CD4-positive, alpha-beta T cell treated with Interleukin-6 for 4 hours (primary cell): ENCODE measurements at places on chromosomes 4 and X.
A peak's percentile ranks its signal among the peaks of the same experiment; 100 is the strongest.

DNA sequence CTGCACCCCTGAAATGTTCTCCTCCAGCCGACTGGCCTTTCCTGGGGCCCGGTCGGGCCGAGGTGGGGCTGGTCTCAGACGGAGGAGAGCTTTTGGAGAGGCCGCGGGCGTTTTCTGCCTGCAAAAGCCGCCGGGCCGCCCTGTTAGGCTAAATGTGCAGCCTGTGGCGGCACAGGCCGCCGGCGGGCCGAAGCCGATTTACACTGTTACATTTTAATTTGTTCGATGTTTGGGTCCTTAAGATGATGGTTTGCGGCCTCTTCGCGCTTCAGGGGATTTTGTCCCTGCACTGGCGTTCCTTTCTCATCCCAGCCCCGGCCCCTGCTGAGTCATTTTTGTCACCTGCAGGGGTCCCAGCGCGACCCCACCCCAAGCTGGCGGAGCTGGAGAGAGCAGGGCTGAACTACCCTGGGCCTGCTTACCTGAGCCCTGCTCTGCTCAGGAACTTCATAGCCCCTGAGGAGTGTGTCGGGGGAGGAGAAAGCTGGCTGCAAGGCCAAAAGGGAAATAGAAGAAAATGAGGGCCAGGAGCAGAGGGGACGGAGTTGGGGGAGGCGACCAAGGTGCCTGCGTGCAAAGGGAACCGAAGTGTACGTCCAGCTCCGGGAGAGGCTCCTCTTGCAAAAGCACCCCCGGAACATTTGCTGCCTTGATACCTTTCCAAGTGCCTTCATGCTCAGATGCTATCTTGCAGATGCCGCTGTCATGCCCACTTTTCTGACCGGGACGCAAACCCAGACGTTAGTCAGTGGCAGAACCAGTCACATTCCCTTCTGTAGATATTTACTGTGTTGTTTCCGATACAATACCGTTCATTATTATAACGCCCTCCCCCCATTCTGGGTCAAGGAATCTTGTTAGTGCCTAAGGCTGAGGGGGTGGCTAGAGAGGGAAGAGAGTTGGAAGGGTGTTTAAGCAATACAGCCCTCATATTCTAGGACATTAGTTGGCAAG, 977 bp upstream of the RBBP7 start:
- DNase-seq, result peak; percentile 25

DNA sequence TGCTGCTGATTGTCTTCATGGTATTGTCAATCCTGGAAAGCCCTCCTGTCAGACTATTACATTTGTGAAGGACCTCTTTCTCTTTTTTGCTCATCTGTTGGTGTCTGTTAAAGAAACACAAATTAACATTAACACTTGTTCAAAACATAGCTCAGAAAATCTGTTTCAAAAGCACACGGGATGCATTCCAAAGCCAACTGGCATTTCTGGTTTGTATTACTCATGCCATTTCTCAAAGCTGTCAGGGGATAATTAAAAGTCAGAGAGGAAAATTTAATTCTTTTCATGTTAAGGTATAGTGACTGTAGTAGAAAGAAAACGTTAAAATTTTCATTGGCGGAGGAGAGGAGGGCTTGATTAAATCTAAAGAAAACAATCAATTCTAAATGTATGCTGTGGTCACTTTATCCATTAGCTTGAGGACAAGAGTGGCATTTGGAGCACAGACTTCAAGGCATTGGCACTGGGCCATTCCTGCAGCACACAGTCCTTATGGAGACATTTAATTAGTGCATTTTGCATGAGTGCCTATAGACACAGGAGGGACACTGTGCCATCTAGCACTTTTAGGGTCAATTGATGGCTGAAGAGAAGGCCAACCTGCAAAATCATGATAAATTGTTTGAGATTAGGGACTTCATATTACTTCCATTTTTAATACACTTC, 21.2 kb upstream of the GLRA2 start:
- no peak for DNase-seq

- DNase-seq, result no peak
These were observed 104.2 kb downstream of the AFF1 start for GRCh38 chr4:87038837-87039615.

GRCh38 chr4:73815145-73815544, 21.3 kb upstream of the CXCL6 start:
- no peak for DNase-seq

GRCh38 chrX:8841911-8842310, 40.7 kb upstream of the FAM9A start:
- DNase-seq, result no peak

DNA sequence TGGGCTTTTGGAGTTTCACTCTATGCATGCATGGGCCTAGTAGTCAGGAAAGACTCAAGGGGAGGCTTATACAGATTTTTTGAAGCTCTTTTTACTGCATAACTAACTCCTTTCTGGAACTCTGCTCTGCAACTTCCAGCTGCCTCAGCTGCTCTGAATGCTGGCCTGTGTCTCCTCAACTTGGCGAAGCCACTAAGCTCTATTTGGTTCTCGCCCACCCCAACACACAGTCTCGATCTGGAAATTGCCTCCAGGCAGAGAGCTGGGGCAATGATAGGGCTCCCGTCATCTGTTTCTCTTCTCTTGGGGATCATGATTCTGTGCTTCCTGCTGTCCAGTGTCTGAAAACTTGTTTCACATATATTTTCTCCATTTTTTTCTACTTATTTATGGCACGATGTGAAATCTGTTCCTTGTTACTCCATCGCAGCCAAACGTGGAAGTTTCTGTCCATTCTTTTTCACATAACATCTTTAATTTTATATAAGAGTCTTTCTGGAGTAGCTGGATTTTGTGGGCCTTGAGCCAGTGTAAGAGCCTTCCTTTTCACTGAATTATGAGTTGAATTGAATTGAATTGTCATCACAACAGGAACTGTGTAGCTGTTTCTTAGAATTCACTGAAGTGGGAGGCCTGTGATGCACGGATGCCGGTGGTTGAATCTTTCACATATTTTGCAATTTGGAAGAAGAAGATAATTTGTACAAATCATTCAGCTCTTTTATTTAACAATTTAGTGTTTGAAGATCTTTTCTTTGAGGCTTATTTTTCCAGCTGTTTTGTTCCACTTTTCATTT, 9.0 kb downstream of the ZNF275 start:
- no peak for DNase-seq

DNA sequence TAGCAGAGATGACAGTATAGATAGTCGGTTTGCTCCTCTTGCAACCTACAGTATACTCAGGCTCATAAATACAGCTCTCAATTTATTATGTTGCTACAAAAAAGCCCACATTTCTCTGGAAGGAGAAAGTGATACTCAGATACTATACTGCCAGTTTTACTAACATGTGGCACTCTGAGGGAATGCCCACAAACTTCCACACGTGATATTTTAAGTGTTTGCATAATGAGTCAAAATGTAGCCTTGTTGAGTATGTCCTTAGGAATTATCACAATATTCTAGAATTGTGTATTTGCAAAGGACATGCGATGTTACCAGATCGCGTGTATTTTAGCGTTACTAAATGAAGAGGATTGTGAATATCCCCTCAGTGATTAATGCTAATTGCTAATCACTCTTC, 929.1 kb downstream of the STIM2 start:
- DNase-seq, result no peak

DNA sequence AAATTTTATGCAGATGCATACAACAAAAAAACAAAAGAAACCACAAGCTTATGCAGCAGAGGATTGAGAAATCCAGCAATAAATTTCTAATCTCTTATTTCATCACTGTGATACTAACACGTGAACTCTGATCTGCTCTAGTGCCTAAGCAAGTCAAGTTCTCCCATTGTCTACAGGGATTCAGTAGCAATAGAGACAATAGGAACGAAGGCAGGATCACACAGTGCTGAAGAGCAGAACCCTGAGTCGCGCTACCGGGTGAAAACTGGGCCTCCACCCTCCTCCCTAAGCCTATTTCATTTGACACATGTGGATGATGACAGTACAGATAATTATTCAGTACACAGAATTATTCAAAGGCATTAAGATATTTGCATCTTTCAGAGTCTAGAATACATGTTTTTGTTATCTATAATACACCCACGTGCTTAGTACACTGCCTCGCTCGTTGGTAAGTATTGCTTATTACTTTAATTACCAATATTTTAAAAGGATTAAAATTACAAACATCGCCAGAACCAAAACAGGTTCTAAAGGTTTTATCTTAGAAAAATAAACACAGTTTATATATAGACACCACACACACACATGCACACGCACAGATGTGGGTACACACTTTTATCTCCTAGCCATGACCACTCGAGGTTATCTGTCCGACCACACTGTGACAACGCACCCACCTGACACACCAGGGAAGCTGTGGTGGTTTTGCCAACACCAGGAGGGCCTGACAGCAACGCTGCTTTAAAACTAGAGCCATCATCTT, 60.1 kb downstream of the RFC1 start:
- DNase-seq, result no peak

DNA sequence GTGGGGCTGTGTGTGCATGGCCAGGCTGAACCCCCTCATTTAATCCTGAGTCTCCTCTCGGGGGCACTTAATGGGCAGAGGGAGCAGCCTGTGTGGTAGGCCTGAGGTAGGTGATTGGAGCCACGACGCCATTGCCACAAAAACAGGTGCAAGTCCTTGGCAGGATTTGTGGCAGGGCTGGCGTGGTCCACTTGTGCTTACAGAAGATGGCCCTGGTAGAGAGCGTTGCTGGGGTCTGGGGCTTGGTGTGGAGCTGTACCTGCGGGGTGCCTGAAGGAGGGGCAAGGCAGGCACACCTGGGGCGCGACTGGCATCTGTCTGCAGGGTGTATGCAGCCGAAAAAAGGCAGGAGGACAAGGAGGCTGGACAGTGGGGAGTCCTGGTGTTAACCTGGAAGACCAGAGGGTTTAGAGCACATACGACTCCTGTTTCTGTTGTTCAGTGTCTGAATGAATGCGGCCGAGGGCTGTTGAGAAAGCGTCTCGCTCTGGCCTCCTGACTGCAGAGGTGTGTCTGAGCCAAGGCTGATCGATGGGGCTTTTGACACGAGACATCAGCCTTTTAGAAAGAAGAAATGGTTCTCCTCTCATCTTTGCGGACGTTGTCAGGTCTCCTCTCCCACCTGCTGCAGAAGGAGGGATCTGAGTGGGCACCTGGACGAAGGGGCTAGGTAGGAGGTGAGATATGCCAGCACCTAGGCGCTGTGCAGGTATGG, 52.0 kb downstream of the TBC1D14 start:
- DNase-seq, result no peak

DNA sequence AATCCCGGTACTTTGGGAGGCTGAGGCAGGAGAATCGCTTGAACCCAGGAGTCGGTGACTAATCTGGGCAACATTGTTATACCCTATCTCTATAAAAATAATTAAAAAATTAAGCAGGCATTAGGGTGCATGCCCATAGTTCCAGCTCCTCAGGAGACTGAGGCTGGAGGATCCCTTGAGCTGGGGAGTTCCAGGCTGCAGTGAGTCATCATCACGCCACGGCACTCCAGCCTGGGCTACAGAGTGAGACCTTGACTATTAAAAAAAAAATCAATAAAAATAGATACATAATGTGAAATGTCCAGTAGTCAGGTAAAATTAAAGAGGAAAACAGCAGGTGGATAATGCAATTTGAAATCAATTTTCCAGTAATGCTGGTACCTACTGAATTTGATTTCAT, 14.6 kb downstream of the ADGRL3 start:
- DNase-seq, result no peak

- DNase-seq, result no peak
These were observed 37.2 kb upstream of the FAM9B start for GRCh38 chrX:9071031-9071650.

DNA sequence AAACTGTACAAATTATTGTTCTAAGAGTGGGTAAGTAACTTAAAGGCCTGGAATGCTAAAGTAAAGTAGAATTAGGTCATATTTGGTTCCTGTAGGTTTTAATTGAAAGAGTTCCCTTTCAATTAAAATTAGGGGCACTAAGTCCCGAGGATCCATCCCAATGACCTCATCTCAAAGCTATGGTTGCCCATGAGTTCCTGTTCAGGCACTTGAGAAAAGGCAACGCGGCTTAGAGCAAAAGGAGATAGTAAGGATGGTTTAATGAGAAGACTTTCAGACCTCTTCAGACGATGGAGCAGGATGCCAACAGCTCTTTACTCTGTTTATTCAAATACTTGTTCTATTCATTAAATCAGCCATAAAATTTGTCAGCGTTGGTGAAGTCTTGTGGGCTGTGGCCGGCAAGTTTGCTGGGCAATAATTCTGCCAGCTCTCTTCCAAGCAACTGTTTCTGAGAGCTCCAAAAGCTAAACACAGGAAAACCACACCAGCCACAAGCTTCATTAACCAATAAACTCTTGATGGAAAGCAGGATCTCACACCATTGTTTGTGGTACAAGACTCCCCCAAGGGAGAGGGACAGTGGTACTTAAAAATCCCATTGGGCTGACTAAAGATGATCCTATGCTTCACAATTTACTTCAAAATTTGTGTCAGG, 167.4 kb downstream of the COL4A6 start:
- no peak for DNase-seq
